Smooth muscle cell of trachea (primary cell): ENCODE measurements at places on chromosomes 16 and 17. TPM values are rescaled to one million over a fixed set of nuclear protein-coding genes. Genes with fewer than 3 reads are reported as not detected.

The NHLRC4 gene
- total RNA-seq: 3.1 and 4.7 TPM in 2 replicates

The SOCS1 gene
- 32.6 and 32.7 TPM in 2 replicates for total RNA-seq

The HOXB5 gene
- total RNA-seq: under 0.01 and 0.29 TPM in 2 replicates

The KRTAP4-3 gene
- not detected in 2 replicates for total RNA-seq

The SDR42E2 gene
- not detected in 2 replicates for total RNA-seq

The SLC2A4 gene
- 0.17 and 0.44 TPM in 2 replicates for total RNA-seq

The CETP gene
- 0.17 TPM in 1 of 2 replicates, not detected in the other for total RNA-seq

The ASPA gene
- total RNA-seq: 1.2 and 1.8 TPM in 2 replicates

The LGALS9B gene
- total RNA-seq: not detected in 2 replicates

The C17orf100 gene
- total RNA-seq: 0.58 and 1.2 TPM in 2 replicates

The MYH3 gene
- 0.33 and 0.44 TPM in 2 replicates for total RNA-seq

The PRR35 gene
- not detected in 2 replicates for total RNA-seq

The C17orf78 gene
- total RNA-seq: not detected in 2 replicates

The SCIMP gene
- not detected in 2 replicates for total RNA-seq

The MYL4 gene
- not detected in 2 replicates for total RNA-seq

The DRC7 gene
- not detected in 2 replicates for total RNA-seq

The KRT40 gene
- not detected in 2 replicates for total RNA-seq

The PRSS33 gene
- total RNA-seq: not detected in 2 replicates

The PLXDC1 gene
- total RNA-seq: 11.8 and 18.5 TPM in 2 replicates

The CACNA1G gene
- 0.87 and 1.7 TPM in 2 replicates for total RNA-seq

The CD19 gene
- not detected in 2 replicates for total RNA-seq

The SLC35G6 gene
- total RNA-seq: not detected in 2 replicates

The IRX5 gene
- total RNA-seq: not detected in 2 replicates

The PLEKHM1 gene
- 30.0 and 52.4 TPM in 2 replicates for total RNA-seq

The ARL5C gene
- total RNA-seq: not detected in 2 replicates

The KRT33A gene
- total RNA-seq: not detected in 2 replicates

The KIF19 gene
- under 0.01 TPM in 1 of 2 replicates, not detected in the other for total RNA-seq

The TLCD3B gene
- total RNA-seq: not detected in 2 replicates

The PIK3R6 gene
- total RNA-seq: not detected in 2 replicates

The HIGD1B gene
- not detected in 2 replicates for total RNA-seq

The CDH11 gene
- total RNA-seq: 176 and 228 TPM in 2 replicates

The HSD17B1 gene
- total RNA-seq: 1.5 and 1.8 TPM in 2 replicates

The LHX1 gene
- total RNA-seq: not detected in 2 replicates

The C16orf92 gene
- not detected in 2 replicates for total RNA-seq

The SRSF1 gene
- 309 and 476 TPM in 2 replicates for total RNA-seq

The SPDYE4 gene
- total RNA-seq: not detected in 2 replicates

The SOST gene
- total RNA-seq: not detected in 2 replicates

The RDM1 gene
- 0.66 and 0.87 TPM in 2 replicates for total RNA-seq

The NEURL4 gene
- total RNA-seq: 20.2 and 23.5 TPM in 2 replicates

The GCGR gene
- not detected in 2 replicates for total RNA-seq

The SPN gene
- not detected in 2 replicates for total RNA-seq

The PYDC1 gene
- total RNA-seq: not detected in 2 replicates

The SBK1 gene
- total RNA-seq: under 0.01 TPM in 1 of 2 replicates, not detected in the other

The BRCA1 gene
- 7.3 and 28.9 TPM in 2 replicates for total RNA-seq

The C1QTNF1 gene
- 6.3 and 79.2 TPM in 2 replicates for total RNA-seq

The EVI2A gene
- 9.6 and 15.3 TPM in 2 replicates for total RNA-seq

The ALDH3A1 gene
- total RNA-seq: 1.3 and 1.6 TPM in 2 replicates

The KRTAP2-2 gene
- total RNA-seq: not detected in 2 replicates

The ASGR1 gene
- total RNA-seq: 1.2 and 1.3 TPM in 2 replicates

The KRTAP3-2 gene
- total RNA-seq: not detected in 2 replicates

The CFAP52 gene
- total RNA-seq: 0.33 TPM in 1 of 2 replicates, not detected in the other
